ENCODE measurements at places on chromosomes 5 and 9.

GRCh38 chr9:132505991-132506655 is 76.3 kb upstream of the BARHL1 start:
- DNase-seq: no peak

DNA sequence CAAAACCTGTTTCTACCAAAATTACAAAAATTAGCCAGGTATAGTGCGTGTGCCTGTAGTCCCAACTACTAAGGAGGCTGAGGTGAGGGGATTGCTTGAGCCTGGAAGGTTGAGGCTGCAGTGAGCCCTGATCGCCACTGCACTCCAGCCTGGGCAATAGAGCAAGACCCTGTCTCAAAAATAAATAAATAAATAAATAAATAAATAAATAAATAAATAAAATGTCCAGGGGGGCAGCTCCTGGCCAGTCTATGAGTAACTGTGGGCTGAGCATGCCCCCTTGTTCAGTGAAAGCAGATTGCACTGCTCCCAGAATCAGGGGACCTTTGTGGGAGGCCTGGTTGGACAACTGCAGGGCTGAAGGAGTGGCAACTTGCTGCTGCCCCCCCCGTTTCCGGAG is 62.7 kb downstream of the PDE6A start:
- no peak for DNase-seq

- DNase-seq: no peak
These were observed at the start of gene PCDHA2 for GRCh38 chr5:140794595-140795258. Gene PCDHA2 (plus strand): TSS chr5:140794852.

- no peak for DNase-seq
These were observed 107.4 kb downstream of the JAKMIP2 start for GRCh38 chr5:147675168-147675567.

DNA sequence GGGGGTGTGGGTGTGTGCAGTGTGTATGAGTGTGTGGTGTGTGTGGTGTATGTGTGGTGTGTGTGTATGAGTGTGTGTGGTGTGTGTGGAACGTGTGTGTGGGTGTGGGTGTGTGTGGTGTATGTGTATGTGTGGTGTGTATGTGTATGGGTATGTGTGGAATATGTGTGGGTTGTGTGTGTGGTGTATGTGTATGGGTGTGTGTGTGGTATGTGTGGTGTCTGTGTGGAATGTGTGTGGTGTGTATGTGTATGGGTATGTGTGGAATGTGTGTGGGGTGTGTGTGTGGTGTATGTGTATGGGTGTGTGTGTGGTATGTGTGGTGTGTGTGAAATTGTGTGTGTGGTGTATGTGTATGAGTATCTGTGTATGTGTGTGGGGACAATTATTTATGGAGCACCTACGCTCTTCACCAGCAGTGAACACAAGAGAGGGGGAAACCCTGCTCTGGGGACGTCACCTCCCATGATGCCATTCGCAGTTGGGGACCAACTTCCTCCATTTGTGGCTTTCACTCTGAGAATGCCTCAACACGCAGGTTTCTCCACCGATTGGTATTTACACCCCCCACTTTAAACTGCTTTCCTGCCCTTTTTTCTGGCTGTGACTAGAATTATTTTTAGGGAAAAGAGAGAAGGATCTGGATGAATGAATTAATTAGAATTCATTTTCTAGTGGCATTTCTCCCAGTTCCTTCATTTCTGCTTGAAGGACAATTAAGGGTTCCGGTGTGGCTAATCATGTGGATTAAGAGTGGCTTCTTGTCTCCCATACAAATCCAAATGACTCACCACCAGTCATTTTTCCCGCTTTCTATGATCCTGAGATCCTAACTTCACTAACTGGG is 238.1 kb downstream of the ROR2 start:
- DNase-seq: no peak

GRCh38 chr9:133700819-133701320 is 37.3 kb downstream of the SARDH start:
- DNase-seq: no peak

DNA sequence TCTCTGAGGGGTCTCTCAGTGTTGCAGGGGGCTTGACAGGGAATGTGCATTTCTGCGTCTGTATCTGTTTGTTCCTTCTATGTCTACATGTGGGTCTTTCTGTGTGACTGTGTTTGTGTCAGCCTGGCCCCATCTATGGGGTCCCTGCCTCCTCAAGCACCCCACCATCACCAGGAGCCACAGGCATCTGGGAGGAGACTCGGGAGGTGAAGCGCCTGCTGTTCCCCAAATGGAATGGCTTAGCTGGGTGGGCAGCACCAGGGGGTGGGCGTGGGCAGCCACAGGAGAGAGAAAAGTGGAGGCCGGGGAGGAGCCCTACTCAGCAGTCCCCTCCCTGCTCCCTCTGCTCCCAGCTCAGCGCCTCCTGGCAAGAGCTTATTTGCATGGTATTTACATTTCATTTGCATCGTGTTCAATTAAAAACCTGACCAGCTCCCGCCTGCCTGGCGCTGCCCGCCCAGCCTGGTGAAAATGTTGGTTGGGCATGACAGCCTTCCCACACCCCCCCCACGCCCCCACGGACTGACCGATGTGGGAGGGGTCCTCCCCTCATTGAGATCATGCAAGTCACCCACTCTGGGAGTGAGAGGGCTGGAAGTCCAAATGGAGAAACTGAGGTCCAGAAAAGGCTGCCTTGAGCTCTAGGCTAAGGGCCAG is 50.5 kb downstream of the CXXC5 start:
- peak; percentile 40 for DNase-seq

GRCh38 chr9:136901516-136902258 is 15.4 kb downstream of the TRAF2 start:
- DNase-seq: peak; percentile 47

DNA sequence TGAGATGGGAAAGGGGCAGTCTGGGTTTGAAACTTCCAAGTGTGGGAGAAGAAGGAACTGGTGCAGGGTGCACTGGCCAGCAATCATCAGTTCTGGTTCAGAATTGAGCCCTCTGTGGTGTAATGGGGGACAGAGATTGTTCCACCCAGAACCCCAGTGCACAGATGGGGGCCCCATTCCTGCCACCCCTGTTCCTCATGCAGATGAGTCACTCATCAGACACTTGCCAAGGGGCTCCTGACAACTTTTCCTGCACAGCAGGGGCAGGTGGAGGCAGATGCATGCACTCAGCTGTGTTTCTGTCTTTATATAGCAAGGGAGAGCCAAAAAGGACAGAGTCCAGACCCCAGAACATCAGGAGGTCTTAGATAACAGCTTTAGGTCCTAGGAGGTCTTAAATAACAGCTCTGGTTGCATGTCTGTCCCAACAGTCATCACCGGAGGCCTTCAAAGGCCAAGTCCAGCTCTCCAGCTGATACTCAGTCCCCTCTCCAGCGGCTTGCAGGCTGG is 252.9 kb downstream of the HSPA4 start:
- DNase-seq: no peak

GRCh38 chr5:135930029-135930948 is 24.5 kb downstream of the LECT2 start:
- no peak for DNase-seq

DNA sequence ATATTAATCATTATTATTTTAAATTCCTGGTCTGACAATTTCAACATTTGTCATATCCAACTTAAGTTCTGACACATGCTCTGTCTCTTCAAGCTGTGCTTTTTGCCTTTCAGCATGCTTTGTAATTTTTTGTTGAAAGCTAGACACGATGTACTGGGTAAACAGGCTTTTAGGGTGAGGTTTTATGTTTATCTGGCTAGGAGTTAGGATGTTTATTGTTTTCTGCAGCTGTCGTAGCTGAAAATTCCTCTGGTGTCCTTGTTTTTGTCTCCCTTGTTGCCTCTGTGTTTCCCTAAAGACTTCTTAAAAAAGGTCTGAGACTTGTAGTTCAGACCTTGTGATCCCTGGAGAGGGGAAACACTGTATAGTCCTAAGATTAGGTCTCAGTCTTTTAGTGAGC is 20.6 kb downstream of the TUT7 start:
- no peak for DNase-seq

DNA sequence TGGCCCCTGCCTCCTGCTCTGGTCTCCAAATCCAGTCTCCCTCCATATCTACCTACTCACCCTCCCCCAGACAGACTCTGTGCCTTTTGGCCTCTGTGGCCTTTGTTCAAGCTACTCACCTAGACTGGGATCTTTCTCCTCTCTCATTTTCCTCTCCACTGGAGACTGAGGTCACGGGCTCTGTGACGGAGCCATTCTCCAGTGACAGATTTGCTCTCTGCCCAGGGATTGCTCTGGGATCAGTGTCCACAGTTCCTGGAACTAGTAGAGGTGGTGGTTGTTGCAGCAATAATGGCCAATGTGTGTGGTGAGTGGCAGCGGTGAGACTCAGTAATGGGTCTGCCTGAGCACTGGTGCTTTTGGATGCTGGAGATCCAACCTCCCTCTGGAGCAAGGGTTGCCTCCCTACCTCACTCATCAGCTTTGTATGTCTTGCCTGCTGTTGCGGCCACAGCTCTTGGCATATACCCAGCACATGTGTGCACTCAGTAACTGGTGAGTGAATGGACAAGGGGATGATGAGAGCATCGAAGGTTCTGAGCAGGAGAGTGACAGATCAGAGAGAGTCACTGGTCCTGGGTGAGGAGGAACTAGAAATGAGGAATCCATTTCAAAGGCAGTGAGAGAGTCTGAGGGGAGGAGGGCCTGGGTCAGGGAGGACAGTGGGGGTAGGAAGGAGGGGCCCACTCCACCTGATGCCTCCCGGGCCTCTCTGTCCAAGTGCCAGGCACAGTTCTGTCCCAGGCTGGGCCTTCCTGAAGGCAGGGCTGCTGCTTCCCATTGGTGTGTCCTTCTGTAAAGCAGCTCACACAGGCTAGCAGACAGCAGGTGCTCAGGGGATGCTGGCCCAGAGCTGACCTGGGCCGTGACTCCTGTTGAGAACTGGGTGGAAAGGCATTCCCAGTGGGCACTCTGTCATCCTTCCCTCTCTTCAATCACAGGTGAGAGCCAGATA is 96.5 kb upstream of the PITX1 start:
- DNase-seq: peak; percentile 45

- DNase-seq: no peak
These were observed 117.3 kb upstream of the LHFPL2 start for GRCh38 chr5:78765756-78766411.

DNA sequence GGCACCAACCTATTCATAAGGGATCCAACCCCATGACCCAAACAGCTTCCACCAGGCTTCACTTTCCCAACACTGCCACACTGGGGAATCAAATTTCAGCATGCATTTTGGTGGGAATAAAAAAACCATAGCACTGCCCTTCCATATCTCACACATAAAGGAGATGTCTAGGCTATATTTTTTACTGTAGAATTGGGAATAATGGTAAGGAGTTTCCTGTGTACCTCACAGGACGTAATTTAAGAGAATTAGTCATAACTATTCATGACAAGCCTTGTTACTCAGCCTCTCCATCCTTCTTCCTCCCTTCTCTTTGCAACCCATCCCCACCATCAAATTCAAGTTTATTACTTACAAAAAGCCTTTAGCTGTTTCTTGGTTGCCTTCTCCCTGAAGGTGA is 352.1 kb downstream of the MLLT3 start:
- DNase-seq: peak; percentile 51

DNA sequence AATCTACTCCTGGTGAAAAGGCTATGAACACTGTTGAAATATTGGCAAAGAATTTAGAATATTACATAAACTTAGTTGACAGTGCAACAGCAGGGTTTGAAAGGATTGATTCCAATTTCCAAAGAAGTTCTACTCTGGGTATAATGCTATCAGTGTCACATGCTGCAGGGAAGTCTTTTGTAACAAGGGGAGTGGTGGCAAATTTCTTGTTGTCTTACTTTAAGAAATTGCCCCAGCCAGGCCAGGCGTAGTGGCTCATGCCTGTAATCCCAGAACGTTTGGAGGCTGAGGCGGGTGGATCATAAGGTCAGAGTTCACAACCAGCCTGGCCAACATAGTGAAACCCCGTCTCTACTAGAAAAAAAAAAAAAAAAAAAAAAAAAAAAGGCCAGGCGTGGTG is 86.3 kb upstream of the OTULINL start:
- DNase-seq: no peak

DNA sequence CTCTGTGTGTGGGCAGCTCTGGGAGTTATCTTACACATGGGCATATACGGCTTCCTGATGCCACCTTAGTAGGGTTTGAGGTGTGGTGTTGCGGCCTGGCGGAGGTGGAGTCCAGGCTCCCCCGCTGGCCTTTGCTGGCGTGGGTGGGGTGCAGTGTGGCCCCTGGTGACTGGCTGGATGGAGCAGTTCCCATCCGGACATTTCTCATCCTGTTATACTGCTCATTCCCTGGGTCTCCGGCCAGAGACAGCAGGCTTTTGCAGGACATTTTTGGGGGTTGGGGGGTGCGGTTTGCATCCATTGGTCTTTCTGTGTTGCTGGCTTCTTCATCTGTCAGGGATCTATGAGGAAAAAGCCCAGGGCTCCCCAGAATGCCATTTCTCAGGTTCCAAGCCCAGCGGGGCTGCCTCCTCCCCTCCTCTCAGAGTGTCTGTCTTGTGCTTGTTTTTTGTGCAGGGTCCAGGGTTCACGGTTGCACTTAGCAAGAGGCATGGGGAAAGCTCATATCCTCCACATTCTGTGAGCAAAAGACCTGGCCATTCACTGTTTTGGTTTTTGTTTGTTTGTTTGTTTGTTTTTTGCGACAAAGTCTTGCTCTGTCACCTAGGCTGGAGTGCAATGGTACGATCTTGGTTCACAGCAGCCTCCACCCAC is 22.3 kb downstream of the NDUFS6 start:
- no peak for DNase-seq

GRCh38 chr5:80837679-80838078 is 122.5 kb upstream of the RASGRF2 start:
- no peak for DNase-seq

DNA sequence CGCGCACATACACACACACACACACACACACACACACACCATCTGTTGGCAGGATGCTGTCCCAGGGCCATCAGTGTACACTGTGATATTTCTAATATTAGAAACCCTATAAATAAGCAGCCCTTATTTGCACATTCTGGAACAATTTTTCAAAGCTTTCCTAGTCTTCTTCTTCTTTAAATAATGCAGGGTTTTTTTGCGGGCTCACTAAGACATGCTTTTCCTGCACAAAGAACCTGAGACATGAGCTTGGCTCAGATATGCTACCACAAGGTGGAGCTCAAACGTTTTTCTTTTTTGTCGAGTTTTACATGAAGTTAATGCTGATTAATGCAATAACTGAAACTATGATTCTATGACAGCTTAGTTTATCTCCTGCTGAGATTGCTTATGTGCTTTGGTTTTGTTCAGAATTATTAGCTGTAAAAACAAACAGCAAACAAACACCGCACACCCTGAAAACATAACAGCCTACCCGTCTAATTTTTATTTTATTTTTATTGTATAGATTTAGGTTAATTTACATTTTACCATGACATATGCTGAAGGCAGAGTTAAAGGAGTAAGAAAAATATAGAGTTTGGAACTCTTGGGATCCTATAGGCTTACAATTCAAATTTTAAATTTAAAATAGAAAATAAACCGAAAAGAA is 95.8 kb downstream of the ALDH1A1 start:
- DNase-seq: peak; percentile 60

All from HCEC 1CT (cell line).